Anterior cingulate cortex (tissue), 58 donors: ENCODE measurements at places on chromosomes 11 and 22.

GRCh38 chr11:115085461-115086210 lies 407.3 kb downstream of the NXPE2 start:
- DNase-seq, result peak; percentile 27

GRCh38 chr11:111986589-111986988 lies 38.6 kb upstream of the DLAT start:
- no peak for DNase-seq

GRCh38 chr11:94934362-94934761 lies 39.0 kb downstream of the CWC15 start:
- DNase-seq, result peak; percentile 17

DNA sequence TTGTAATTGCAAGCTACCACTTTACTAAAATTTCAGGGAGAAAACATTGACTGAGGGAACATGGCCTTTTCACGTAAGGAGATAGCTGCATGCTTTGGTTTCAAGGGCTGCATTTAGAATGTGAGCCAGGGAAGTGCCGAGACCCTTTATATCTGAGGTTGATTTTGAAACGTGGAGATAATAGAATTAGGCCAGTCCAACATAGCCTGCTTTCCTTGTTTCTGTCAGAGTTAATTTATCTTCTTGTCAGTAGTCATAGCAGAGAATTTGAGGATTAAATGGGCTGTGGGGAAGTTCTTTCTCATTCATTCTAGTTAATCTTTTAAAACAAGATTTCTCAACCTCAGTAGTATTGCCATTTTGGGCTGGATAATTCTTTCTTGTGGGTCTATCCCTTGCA lies 12.2 kb downstream of the ALKBH3 start:
- no peak for DNase-seq

DNA sequence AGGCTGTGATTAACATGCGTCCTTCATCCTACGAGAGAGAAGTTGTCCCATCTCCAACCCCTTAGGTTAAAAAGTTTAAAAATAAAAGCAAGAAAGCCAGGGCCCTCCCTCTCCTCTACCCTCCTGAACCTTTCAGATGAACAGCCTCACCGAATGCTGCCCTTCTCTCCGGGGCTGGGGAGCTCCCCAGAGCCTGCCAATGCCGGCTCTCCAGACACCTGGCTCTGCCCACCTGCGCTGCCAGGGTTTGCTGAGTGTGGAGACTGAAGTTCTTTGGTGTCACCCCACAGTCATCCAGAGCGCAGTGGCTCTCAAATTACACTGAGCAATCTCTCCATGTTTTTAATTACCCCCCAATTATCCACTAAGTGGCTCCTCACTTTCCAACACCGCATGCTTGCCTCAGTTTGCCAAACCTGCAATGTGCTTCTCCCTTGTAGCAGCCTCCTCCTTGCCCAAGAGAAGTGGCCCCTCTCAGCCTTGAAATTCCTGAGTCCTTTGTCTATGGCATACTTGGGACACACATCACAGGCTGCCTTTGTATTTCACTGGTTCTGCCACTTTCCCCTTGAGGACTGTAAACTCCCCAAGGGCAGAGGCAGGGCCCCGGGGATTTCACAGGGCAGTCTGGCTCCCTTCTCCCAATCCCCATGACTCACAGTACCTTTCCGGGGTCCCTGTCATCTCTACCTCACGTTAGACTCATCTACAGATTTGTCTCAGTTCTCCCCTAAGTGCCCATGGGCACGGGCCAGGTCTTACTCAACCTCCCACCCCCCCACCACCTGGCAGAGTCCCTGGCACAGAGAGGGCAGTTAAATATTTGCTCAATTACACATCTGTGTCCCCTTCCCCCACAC lies 2.0 kb downstream of the MYH9 start:
- no peak for DNase-seq

- DNase-seq, result no peak
Measured at GRCh38 chr22:46150655-46151477, 540 bp downstream of the PPARA start.

GRCh38 chr11:64358907-64359711 lies at the start of gene RPS6KA4:
TSS of gene RPS6KA4 (plus strand) at chr11:64359162. CDS start at chr11:64359236, 74 bp downstream.
- peak; percentile 31 for DNase-seq

GRCh38 chr11:7882860-7883259 lies 48.2 kb downstream of the OR10A6 start:
- DNase-seq, result no peak

GRCh38 chr11:26607725-26608506 lies 35.9 kb upstream of the MUC15 start:
- DNase-seq, result no peak

DNA sequence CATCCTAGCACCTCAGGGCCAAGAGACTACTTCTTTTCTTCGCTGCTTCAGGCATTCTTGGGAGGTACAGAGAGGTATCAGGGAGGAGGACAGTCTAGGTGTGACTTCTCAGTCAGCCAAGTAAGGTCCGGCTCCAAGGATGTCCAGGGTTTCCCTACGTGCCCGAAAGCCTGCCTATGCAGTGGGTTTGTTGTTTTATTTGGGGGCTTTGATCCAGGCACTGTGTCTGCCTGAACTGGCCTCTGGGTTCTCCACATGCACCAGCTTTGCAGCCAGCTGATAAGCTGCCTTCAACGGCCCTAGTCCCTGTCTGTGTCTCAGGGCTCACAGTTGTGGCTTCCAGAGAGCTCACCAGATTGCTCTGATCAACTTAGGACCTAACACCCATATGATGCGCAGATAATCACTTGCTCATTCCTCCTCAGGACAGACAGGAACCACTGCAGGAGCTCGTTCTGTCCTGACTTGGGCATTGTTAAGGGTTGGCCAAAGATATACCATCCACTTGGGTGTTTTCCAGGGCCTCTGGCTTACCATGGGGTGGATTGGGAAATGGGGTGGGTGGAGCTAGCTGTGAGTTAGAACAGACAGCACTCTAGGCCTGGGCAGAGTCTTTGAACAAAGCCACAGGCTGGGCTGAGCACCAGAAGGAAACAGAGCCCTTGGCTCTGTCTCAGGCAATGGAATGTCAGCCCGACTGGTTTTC lies 45.5 kb upstream of the CRYBB3 start:
- DNase-seq, result no peak

DNA sequence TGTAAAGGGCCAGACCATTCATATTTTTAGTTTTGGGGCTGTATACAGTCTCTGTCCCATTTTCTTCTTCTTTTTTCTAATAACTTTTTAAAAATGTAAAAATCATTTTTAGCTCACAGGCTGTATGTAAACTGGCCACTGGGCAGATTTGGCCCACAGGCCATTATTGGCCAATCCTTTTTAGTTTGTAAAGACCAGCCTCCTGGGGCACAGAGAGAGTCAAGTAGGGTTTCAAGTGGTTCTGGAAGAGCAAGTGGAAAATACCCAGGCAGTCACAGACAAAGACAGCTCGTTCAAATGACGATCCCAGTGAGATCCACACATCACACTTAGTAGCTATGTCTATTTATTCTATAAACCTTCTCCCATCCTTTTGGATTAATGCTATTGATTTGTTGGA lies 150.2 kb upstream of the ARHGAP20 start:
- no peak for DNase-seq

DNA sequence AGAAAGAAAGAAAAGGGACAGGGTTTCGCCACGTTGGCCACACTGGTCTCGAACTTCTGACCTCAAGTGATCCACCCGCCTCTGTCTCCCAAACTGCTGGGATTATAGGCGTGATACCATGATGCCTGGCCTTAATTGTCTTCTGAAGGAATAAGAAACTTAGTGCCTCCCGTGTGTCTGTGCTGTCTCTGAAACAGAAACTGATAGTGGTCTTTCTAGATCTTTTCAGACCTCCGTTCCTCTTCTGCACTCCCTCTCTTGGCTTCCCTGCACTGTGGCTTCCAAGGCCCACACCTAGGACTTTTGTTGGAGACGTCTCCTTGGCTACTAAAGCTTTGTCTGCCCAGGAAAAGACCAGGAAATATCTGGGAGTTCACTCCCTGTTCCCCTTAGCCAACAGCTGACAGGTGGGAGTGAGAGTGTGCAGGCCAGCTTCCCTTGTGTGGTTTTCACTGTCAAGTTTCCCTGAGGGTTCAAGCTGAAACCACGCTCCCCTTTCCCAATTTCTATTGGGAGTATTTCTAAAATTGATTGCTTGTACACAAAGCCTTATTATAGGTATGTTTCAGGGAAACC lies 10.1 kb upstream of the HTR3B start:
- DNase-seq, result no peak

GRCh38 chr11:57343825-57344224 lies 5.7 kb downstream of the P2RX3 start:
- DNase-seq, result no peak

GRCh38 chr11:60133917-60134316 lies 45.5 kb downstream of the MS4A2 start:
- DNase-seq, result no peak

GRCh38 chr22:48825802-48826520 lies 1001.7 kb downstream of the BRD1 start:
- DNase-seq, result no peak

GRCh38 chr22:50338860-50339462 lies 4.2 kb upstream of the PPP6R2 start:
- no peak for DNase-seq

DNA sequence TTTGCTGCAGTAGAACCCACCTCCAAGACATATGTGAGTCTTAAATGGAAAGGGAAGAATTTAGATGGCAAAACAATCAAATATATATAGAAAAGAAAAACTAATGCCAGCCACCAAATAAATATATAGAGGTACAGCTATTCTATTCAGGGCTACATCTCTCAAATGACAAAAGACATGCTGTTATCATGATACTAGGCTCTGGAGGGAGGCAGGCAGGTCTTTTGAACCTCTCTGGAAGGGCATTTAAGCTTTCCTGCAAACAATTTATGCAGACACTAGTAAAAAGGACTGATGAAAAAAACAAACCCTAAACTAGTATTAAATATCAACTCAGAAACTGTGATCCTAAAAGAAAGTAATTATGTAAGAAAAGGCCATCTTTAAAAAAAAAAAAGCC lies 24.4 kb downstream of the UEVLD start:
- no peak for DNase-seq

DNA sequence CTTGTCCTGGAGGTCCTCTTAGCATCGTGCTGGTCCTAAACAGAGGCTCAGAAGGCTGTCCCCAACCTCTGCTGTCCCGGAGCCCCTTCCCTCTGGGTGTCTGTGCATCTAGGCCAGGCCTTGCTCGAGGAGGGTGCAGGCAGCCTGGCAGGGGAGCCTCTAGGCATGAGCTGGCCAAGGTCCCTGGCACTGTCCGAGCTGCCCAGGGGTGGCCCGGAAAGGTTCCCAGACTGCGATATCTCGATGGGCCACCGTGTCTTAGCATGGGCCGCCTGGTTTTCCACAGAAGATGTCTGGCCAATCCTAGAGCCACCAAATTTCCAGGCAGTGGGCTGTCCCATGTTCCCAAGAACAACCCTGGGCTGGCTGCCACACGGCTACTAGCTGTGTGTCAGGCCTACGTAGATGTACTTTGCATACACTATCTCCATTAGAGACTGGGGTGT lies 24.6 kb upstream of the SMIM38 start:
- no peak for DNase-seq

DNA sequence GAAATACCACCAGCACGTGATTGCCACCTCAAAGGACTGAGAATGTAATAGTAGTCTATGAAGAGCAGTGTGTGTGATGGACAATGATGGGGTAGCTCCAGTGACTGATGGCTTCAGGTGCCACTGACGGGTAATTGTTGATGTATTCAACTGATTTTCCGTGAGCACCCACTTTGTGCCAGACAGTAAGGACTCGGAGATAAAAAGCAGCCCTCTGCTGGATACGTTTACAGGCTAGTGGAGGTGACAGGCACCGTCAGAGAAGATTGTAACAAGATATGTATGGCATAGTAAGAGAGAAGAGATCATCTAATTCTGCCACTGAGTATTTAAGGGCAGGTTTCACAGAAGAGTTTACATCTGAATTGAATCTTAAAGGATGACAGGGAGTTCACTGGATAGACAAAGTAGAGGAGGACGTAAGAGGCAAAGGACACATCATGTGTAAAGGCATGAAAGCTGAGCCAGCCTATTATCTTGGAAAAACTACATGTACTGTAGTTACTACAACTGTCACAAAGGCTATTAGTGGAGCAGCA lies 1.1 kb upstream of the ENTHD1 start:
- no peak for DNase-seq

DNA sequence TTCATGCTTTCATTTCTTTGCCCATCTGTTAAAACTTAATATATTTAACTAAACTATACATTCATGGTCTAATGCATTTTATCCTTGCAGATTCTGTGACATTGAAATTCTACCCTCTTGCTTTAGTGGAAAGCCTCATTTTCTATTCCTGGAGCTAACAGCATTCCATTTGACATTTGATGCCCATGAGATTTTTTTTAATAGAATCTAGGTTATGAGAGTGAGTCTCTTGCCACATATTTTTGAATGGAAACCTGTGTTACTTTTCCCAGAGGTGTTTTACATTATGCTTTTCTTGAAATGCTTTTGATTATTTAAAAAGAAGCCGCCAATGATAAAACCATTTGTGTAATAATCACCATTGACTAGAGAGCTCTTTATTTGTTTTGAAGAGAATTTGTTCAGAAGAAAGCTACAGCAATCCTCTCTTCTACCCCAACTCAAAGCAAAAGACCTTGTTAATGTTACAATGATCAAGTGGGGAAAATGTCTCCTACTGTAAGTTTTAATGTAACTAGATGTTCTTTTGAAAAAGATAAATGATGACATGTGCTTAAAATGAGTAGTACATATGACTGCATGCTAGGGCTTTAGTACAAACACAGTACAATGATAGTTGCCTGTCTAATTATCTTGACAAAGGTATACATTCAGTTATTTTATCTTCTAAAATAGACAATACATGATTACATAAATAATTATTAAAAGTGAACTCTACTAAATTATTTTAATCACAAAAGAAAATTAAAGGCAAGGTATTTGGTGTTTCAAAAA lies 67.3 kb downstream of the GAS2 start:
- DNase-seq, result no peak

DNA sequence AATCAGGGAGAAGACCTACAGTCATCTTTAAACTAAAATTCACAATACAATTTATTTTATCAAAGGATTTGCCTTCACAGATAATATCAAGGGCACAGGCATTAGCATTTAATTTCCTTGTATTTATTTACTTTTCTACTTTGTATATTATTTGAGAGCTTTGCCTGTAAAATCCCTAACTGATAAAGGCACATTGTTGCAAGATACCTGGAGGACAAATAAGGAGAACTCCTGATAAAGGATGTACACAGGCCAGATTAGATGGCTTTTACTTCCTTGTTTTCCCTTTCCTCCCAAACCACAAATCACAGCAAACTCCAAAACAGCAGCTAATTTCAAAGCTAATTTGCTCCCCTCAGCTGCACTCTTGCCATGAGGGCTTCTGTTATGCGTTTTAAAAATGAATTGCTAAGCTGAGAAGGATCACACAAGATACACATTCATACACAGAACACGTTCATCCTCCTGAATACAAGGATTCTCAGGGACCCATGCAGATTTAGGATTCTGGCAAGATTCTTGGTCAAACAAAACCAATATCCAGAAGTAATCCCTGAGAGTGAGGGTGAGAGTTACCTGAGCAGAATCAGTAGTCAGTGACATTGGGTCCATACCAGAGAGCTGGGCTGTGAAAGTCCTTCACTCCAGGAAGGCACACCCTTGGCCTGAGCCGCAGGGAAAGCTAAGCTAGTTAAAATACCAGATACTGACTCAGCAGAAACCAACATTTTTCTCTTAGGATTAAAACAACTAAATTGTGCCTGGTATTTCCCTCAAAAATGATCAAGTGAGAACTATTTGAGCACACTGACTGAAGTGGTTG lies 100.3 kb upstream of the CLPB start:
- no peak for DNase-seq

GRCh38 chr22:30694640-30695350 lies at the start of gene OSBP2:
TSS of gene OSBP2 (plus strand) at chr22:30694874. CDS start at chr22:30694910, 36 bp downstream.
- peak; percentile 17 for DNase-seq

- DNase-seq, result no peak
Measured at GRCh38 chr11:15640318-15640717, 525.6 kb downstream of the INSC start.

GRCh38 chr11:70933981-70934583 lies 318.3 kb downstream of the SHANK2 start:
- no peak for DNase-seq
